Epithelial cell of proximal tubule (primary cell): ENCODE measurements at places on chromosomes 16 and 17.

GRCh38 chr16:75048530-75048929 is 49.7 kb downstream of the ZNRF1 start:
- no peak for DNase-seq

DNA sequence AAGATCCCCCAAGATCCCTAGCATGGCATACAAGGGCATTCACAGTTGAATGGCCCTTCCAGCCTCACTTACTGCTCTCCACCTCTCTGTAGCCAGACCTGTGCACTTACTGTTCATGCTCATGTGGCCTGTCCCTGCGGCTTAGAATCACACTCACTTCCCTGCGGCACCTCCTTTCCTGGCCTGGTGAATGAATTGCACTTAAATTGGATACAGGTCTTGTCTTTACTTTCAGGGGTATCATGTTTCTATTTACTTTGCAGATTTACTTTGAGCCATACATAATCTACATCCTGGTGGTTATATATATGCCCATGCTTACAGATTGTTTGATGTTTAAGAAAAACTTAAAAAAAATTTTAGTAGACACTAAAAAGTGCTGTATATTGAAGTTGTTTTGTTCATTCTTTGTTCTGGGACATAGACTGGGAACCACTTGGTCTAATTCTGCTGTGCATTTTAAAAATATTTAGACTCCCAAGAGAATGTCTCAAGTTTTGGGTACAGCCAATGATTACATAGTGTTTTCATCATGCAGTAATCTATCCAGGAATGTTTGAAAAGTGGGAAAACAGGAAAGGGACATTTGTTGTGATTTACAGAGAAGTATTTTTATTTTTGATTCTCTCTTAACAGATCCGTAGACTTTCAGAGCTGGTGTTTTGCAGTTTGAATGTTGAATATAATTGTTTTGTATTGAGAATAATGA is 63.9 kb downstream of the NUP88 start:
- DNase-seq, result no peak

- peak; percentile 84 for DNase-seq
Observed at GRCh38 chr17:35432176-35433074, at the start of gene SLFN12. TSS of gene SLFN12 (minus strand) at chr17:35432500. CDS start at chr17:35423028, 9,472 bp downstream.

- no peak for DNase-seq
Observed at GRCh38 chr17:48504953-48505352, 25.9 kb downstream of the HOXB1 start.

- DNase-seq, result no peak
Observed at GRCh38 chr16:78249832-78250231, 150.4 kb downstream of the WWOX start.

DNA sequence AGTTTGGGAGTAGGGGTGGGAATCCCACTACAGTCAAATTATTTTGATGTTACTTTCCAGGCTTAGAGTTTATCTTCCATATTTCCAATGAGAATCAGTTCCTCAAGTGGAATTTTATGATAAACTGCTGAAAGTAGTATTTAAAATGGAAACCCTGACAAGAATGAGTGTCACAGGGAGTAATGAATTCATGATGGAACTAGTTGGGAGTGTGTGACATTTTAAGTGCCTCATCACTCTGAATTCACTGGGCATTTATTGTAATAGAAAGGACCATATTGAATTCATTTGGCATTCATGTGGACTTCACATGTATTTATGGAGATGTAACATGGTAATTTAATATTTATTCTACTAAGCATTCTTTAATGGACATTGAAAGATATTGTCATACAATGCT is 320.9 kb downstream of the CDH13 start:
- DNase-seq, result no peak

DNA sequence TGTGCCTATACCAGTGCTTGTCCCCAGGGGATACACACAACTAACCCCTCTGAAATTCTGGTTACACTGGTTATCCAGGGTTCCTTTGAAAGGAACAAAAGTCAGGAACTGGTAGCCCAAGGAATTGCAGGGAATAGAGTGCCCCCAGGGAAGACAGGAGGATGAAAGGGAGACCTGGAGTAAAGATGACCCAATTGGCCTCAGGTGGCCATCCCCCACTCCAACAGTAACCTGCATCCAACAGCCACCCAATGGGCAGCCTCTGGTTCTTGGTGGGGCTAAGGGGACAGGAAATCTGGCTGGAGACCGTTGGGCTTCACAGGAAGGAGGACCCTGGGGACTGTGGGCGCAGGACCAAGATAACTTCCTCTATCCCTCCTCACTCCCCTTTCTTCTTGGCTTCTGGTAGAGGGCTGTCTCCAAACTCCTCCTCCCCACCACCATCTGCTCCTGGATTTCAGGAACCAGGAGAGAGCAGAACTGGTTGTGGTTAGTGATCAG is 826 bp upstream of the MPO start:
- DNase-seq, result no peak

- DNase-seq, result no peak
Observed at GRCh38 chr17:33138627-33139026, 147.0 kb downstream of the SPACA3 start.

GRCh38 chr17:7811251-7811650 is 22.8 kb upstream of the KDM6B start:
- DNase-seq, result no peak

- DNase-seq, result no peak
Observed at GRCh38 chr17:78022425-78022824, 63.9 kb downstream of the TNRC6C start.

- DNase-seq, result no peak
Observed at GRCh38 chr16:77306075-77306474, 106.9 kb downstream of the SYCE1L start.

- peak; percentile 12 for DNase-seq
Observed at GRCh38 chr17:57009737-57010445, 32.0 kb downstream of the SCPEP1 start.

GRCh38 chr17:57953219-57953618 is 2.0 kb downstream of the CUEDC1 start:
- DNase-seq, result no peak

DNA sequence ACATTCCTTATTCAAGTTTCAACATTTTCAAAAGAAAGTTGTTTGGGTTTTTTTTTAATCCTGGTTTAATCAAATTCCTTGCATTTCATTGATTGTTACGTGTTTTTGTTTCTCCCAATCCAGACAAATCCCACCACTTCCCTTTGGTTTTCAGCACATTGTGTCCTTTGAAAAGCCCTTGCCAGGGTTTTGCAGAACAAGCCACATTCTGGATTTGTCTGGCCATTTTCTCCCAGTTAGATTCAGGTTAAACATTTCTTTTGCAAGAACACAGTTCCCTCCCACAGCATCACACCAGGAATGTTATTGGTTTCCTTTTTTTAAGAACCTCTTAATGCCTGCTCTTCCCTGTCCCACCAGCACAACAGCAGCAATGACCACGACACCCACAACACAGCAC is 278.0 kb upstream of the SALL1 start:
- no peak for DNase-seq
